ENCODE measurements at places on chromosomes 7 and 10.

GRCh38 chr10:11573497-11573896 lies 38.0 kb downstream of the USP6NL start:
- DNase-seq = no peak

- DNase-seq = no peak
These were observed 21.0 kb upstream of the AGMO start for GRCh38 chr7:15582773-15583172.

DNA sequence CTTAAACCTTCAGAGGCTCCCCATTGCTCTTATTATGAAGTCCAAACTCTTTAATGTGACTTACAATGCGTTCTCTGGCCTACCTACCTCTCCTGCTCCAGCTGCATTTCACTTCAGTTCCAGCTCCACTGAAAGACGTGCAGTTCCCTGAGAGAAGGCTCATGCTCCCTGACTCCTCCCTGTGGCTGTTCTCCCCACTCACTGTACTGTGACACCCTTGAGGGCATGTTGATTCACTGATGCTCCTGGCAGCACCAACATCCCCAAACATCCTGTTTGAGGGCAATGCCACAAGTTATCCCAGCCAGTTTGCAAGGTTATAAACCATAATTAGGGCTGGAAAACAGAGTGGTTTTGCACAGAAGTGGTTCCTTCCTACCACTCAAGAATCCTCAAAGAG lies 111.2 kb downstream of the LSM5 start:
- DNase-seq = no peak

DNA sequence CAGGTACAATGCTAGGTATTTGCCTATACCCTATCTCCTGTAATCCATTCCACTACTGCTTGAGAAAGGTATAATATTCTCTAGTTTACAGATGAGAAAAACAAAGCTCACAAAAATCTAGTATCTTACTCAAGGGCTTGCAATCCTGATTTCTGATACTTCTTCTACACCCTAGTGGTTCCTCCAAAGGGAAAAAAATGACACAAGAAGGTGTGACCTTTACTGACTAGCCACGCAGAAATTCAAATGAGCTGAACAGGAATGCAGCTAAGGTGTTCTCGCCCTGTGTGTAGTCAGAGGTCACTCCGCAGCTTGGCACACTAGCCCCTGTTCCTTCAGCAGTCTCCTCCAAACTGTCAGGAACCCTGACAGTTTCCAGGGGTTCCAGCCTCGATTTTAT lies 59.5 kb upstream of the TM9SF3 start:
- no peak for DNase-seq

- DNase-seq = no peak
These were observed 5.6 kb upstream of the ASB4 start for GRCh38 chr7:95479992-95480624.

DNA sequence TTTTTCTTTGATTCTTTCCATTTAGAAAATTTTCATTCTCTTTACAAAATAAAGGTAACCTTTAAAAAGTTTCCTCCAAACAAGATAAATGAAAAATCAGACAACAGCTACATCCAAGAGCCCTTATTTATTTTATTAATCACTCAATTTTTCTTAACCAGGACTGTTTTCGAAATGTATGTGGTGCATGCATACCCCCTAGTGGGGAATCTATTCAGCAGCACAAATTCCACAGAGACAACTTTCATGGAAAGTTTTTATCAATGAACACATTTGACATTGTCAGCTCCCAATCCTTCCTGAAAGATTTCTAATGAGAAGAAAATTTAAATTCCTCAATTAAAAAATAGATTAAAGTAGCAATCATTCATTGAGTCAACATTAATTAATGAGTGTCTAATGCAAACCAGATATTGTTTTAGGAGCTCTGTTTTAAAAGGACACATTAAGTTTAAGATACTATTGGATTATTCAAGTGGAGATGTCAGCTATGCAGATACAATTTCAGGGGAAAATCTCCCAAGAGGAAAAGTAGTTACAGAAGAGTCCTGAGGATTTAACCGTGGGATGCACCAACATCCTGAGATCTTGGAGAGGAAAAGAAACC lies 5.2 kb upstream of the HTR7 start:
- DNase-seq = no peak

- no peak for DNase-seq
These were observed 25.0 kb downstream of the PRKAR2B start for GRCh38 chr7:107069457-107069856.

Measured in stimulated activated CD8-positive, alpha-beta memory T cell treated with anti-CD3 and anti-CD28 coated beads, Interleukin-15, amount 100 ng/mL, for 4 hours (primary cell).